ENCODE measurements at places on chromosomes 6 and 20.

GRCh38 chr20:20665606-20666332 lies 46.7 kb downstream of the RALGAPA2 start:
- peak; percentile 68 for DNase-seq

DNA sequence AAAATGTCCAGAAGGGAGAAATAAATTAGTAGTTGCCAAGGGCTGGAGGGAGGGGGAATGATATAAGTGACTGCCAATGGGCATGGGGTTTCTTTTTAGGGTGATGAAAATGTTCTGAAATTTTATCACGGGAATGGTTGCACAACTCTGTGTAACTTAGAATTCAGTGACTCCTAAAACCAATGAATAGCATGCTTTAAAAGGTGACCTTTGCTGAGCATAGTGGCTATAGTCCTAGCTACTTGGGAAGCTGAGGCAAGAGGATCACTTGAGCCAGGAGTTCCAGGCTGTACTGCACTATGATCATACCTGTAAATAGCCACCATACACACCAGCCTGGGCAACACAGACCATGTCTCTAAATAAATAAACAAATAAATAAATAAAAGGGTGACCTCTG lies 109.0 kb downstream of the ATG5 start:
- DNase-seq, result peak; percentile 3

DNA sequence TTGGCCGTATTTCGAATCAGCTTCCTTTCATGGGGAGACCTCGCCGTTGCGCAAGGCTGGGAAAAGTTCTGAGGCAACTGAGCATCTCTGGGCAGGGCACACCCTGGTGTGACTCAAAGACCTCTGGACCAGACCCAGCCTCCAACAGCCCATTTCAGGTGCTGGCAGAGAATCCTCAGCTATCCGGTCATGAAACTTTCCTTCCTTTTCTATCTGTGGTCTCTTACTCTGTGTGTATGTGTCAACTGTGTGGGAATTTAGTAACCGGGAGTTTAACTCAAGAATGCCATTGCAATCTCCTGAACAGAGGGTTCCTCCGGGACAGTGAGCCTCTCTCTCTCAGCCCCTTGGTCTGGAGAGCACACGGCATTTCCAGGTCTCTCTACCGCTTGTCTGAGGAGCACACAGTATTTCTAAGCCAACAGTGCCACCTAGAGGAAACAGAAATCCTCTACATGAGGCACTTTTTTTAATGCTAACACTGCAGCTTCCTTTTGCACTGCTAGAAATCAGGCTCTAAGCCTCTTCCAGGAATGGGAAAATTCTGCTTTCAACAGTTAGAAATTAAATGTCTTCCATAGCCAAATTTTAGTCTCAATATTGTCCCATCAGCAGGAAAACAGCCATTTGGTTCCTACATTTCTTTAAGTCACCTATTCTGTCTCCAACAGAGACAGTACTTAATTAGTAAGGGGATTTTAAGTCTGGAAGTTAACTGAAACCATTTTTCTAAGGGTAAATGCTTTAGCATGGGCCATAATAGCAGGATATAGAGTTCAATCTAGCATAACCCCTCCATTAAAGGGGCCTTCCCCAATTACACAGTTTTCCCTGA lies 32.7 kb downstream of the PLN start:
- peak; percentile 84 for DNase-seq

- peak; percentile 20 for DNase-seq
These were observed 150.3 kb downstream of the MBOAT1 start for GRCh38 chr6:20061952-20062351.

GRCh38 chr20:62624325-62624690 lies 18.0 kb upstream of the SLCO4A1 start:
- DNase-seq, result peak; percentile 49

DNA sequence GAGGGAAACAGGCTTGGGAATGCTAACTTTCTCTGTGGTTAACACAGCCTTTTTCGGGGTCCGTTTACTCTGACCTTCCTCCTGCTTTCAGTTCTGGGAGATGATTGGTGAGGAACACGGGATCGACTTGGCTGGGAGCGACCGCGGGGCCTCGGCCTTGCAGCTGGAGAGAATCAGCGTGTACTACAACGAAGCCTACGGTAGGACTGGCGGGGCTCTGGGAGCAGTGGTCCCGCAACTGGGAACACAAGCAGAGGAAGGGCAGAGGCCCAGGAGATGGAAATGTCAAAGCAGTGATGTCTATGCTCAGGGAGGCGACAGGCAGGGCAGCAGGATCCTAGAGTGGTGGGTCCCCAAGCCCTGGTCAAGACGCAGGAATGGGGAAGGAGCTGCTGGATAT lies 3.5 kb downstream of the TUBB1 start:
- DNase-seq, result no peak

DNA sequence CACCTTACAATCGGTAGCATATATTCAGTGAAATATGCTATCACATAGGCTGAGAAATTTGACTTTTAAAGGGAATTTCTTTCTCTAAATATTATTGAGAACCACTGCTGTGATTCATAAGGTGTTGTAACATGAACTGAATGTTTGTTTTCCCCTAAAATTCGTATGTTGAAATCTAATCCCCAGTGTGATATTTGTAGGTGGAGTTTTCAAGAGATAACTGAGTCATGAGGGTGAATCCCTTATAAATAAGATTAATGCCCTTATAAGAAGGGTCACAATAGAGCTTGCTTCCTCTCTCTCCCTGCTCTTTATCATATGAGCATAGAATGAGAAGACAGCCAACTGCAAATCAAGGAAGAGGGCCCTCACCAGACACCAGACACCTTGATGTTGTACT lies 64.8 kb downstream of the LMBRD1 start:
- no peak for DNase-seq

DNA sequence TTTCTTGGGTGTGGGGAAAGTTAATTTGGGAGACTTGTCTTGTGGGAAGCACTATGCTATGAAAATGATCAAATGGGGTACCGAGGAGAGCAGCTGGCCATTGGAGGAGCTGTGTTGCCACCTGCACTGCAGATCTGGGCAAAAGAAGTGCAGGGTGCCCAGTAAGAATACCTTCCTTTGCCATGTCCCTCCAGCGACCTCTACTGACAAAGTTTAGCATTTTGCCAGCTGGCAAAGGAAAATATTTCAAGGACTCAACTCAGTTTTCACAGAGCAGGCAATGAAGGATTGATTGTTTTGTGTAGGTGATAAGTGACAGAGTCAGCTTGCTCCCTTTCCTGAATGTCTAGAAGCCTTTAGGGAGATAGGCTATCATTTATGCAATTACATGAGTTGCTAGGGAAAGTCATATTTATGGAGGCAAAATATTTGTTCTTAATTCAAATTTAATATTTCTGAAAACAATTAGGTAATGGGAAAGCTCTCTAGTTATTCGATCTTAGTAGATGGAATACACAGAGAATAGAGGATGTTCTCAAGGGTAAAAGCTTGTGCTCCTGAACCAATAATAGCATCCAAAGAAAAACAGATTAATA lies 118.4 kb downstream of the FARS2 start:
- DNase-seq, result peak; percentile 80

DNA sequence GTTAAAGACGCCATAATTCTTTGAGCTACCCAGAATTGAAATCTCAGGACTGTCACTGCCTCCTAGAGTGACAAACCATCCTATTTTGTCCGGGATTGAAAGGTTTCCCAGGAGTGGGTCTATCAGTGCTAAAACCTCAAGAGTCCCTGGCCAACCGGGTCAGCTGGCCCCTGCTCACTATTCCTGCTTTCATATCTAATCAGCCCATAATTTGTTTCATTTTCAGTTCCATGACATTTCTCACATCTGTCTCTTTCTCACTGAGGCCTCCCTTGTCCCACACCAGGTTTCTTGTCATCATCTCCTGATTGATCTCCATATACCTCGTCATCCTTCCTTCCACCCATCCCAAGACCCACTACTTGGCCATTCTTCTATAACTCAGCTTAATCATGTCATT lies 98.2 kb downstream of the SLC35B3 start:
- no peak for DNase-seq

- no peak for DNase-seq
These were observed 84.1 kb downstream of the SMOC2 start for GRCh38 chr6:168525114-168525513.

GRCh38 chr6:87702589-87702945 lies 534 bp upstream of the AKIRIN2 start:
- no peak for DNase-seq

GRCh38 chr6:116572162-116572561 lies 858 bp downstream of the RWDD1 start:
- DNase-seq, result peak; percentile 48

DNA sequence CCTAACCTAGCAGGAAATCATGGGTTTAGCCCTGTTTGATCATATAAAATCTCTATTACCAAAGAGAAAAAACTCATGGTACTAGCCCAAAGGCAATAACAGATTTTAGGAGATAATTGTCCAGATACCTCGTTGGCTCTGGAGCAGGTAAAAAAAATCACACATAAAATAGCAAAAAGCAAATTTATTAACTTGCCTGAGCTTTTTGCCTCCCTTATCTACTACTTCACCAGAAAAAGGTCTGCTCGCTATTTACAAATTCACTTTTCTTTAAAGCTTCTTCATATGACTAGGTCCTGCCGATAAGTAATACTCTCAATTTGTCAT lies 82.4 kb downstream of the GJA10 start:
- DNase-seq, result no peak

GRCh38 chr6:84017709-84018452 lies 15.7 kb upstream of the MRAP2 start:
- DNase-seq, result no peak

- no peak for DNase-seq
These were observed 75.0 kb upstream of the SULF2 start for GRCh38 chr20:47860049-47860830.

DNA sequence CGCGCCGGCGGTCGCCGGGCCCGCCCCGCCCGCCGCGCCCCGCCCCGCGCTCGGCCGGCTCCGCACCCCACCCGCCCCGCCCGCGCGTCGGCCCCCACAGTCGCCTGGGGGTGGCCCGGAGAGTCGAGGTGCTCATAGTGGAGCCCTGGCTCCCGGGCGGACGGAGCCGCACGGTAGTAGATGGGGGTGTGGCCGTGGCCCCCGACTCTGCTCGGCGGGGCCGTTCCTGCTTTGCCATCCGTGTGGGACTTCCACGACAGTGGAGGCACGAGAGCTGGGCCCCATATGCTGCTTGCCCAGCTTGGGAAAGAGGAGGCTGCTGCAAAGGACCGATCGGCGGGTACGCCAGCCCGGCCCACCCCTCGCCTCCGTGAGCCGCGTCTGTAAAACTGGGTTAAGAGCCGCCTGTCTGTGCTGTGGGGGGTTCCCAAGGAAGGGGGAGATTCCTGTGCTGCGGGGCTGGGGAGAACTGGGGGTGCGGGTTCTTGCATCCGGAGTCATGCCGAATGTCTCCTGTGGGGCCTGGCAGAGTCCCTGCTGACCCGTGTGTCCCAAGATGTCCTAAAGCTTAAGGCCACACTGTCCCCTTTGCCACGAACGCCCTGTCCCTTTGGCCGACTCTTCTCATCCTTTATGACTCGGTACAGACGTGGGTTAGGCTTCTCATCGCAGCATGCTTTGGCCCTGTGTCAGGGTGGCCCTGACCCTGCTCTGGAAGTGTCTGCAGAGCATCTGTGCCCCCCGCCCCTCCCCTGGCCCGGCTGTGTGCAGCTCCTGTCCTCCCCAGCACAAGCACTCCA lies at the start of gene OPRL1:
Gene OPRL1 (plus strand): TSS at position 70 of the 800 bp plus-strand sequence. CDS start 12,639 bp downstream, outside the sequence.
- DNase-seq, result no peak

All from hematopoietic multipotent progenitor cell treated with erythropoietin and hydrocortisone succinate and interleukin-3 and kit ligand, for 4 days (in vitro differentiated cells).